DMS 273 treated with DMSO at 0.1 percent for 48 hours (cell line): ENCODE measurements at places on chromosomes 6 and 20.

- no peak for DNase-seq
Measured at GRCh38 chr6:90351696-90352095, 55.1 kb upstream of the BACH2 start.

DNA sequence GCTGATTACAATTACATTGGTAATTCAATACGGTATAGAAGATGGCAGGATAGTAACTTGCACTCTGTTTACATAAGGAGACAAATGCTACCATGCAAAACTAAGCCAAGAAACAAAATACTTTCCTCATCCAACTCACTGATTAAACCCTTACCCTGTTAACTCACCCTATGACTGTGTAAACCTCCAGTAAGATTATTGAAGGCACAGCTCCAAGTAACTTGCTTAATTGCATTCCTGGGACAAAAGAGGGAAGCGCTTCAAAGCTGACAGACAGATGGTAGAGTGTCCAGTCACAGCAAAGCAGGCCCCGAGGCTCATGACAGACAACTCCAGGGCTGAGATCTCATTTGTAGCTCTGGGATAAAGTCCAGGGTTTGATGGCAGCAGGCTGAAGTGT is 6.9 kb upstream of the KIF16B start:
- DNase-seq: peak; percentile 18

DNA sequence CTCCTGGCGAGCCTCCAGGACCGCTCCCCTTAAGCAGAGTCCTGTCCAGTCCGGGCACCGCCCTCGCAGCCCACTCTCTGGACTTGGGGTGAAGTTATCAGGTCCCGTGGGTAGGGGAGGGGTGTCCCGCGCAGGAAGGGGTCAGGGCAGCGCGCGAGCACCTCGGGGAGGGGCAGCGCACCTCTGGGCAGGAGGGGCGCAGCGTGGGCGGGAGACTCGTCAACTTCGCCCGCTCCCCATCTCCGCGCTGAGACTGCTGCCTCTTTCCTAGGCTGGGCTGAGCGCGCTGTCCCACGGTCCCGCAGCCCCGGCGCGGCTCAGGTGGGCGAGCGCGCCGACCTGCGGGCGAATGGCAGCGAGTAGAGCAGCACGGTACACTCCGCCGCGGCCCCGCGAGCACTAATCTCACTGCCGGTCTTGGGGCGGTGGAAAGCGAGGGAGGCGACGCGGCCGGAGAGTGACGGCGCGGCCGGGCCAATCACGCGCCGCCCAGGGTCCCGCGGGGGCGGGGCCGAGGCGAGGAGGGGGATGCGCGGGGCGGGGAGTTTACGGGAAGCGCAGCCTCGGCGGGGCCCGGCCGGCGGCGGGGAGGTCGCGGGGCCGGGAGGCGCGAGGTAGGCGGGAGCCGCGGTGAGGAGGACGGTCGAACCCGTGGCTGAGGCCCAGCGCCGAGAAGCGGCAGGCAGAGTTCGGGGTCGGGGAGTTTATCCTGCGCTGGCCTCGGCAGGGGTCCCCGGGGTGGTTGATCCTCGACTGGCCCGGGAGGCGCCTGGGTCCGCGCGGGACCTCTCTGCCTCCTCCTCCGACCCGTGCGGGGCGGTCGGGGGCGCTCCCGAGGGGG is at the start of gene MAN1A1:
MAN1A1 (minus strand) TSS at position 401 of the 841 bp plus-strand sequence. CDS start 696 bp downstream, outside the sequence.
- peak; percentile 64 for DNase-seq

- no peak for DNase-seq
Measured at GRCh38 chr20:46349035-46349741, 40.9 kb upstream of the CDH22 start.

DNA sequence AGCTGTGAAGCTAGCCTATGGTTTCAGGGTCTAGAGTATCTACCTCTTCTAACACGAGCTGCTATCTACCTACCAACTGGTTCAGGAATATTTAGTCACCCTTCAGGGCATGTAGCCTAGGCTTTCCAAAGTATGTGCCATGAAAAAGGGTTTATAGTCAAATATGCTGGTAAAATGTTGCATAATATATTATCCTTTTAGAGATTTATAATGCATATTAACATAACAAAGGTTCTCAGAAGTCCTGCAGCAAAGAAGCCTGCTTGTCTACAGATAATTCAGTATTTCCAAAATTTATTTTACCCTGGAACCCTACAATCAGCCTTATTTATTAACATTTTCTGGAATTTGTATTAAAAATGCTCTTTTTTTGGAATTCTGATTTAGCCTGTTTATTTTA is 56.0 kb downstream of the PRDM13 start:
- no peak for DNase-seq
